ENCODE measurements at places on chromosomes 3 and 15.

DNA sequence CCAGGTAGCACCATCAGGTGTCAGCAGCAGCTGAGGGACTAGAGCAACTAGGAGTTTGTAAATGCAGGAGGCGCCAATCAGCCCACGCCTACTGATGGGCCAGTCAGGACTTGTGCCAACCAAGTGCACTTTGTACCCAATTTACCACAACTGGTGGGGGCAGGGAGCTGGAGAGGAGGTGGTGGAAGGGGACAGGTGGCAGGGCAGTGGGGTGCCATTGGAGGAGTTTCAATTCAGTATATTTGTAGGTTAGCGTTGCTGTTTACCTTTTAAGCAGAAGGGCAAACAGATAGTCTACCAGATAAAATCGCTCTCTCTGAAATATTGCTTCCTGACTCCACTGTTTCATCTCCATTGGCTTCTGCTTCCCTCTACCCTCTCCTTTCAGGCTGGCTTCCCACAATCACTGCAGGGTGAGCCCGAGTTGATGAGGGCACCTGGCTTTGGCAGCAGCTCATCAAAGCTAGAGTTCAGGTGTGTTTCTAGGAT, 75.7 kb downstream of the TRIM69 start:
- no peak for DNase-seq

DNA sequence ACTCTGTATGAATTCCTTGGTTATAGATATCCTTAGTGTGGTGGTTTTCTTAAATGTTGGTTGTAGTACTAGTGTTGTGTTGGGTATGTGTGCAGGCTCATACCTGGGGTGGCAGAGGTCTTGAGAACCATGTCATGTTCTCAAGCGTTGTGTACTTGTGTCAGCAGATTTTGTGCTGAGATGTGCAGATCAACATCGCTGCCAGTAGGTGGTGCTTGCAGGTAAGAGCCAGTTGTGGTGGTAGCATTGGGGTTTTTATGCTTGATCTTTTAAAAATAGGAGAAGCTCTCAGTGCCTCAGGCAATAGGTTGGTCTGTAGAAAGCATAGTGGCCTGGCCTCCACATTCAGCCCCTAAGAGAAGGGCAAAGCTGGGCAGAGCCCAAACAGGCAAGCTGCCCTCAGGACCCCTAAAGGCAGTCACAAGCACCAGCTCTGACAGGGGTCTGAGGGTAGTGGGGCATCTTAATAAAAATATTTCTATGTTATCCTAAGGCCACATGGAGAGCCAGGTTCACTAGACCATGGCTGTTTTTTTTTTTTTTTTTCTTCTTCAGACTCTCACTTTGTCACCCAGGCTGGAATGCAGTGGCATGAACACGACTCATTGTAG, 164.0 kb downstream of the IL20RB start:
- no peak for DNase-seq

DNA sequence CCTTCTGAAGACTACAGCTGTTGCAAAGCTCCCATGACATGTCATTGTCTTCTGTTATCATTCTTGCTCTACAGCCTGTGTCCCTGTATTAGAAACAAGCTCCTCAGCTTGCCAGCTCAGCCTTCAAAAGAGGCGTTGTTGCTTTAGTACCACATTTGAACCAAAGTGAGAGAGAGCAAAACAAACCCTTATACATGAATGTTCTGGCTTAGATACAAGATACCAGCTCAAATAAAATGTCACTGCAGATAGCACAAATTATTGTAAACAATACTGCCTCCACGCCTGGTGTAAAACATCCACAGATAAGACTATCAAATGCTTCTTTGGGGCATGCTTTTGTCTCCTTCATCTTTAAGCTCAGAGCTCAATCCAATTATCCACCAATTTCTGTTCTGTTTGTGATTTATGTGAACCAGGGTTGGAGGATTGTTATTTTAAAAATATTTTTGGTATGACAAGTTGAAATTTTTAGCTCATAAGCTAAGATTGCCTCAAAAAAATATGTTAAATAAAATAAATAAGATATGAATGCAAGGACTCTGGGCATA, 403.6 kb upstream of the CDIN1 start:
- DNase-seq: no peak

DNA sequence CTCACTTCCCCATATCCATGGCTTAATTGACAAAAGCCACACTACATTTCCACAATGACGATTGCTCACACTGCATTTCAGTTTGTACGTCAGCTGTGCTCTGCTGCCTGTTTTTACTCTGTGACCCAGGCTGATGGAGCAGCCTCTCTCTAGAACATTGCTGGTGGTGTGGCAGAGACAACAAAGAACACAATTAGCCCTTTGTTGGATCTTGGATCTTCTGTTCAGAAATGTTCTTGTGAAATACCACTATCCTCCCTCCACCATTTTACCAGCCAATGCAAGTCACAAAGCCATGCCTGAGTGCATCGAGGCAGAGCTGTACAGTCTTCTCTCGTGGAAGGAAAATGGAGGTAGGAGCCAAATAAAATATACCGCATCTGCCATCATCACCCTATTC, 56.9 kb upstream of the TBC1D5 start:
- no peak for DNase-seq

- DNase-seq: no peak
Measured at GRCh38 chr3:4741404-4742307, 237.6 kb upstream of the BHLHE40 start.

GRCh38 chr3:126986001-126986400, 3.1 kb downstream of the PLXNA1 start:
- no peak for DNase-seq

- DNase-seq: no peak
Measured at GRCh38 chr3:56759532-56759931, 42.2 kb downstream of the ARHGEF3 start.

DNA sequence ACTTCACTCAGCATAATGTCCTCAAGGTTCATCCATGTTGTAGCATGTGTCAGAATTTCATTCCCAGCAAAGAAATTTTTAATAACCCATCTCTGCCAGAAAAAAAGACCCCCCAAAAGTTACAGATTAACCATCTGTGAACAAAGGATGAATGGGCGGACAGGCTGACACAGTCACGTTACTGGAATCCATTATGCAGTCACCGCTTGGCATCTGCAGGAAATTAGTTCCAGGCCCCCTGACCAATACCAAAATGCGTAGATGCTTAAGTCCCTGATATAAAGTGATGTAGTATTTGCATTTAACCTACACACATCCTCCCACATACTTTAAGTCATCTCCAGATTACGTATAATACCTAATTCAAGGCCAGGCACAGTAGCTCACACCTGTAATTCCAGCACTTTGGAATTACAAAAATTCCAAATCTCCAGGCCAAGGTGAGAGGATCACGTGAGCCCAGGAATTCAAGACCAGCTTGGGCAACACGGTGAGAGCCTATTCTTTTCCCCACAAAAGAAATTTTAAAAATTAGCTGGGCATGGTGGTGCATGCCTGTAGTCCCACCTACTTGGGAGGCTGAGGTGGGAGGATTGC, 1.5 kb upstream of the SLC12A8 start:
- no peak for DNase-seq

- DNase-seq: no peak
Measured at GRCh38 chr3:154223519-154223918, 100.8 kb downstream of the DHX36 start.

- no peak for DNase-seq
Measured at GRCh38 chr3:105843994-105844393, 24.8 kb downstream of the CBLB start.

DNA sequence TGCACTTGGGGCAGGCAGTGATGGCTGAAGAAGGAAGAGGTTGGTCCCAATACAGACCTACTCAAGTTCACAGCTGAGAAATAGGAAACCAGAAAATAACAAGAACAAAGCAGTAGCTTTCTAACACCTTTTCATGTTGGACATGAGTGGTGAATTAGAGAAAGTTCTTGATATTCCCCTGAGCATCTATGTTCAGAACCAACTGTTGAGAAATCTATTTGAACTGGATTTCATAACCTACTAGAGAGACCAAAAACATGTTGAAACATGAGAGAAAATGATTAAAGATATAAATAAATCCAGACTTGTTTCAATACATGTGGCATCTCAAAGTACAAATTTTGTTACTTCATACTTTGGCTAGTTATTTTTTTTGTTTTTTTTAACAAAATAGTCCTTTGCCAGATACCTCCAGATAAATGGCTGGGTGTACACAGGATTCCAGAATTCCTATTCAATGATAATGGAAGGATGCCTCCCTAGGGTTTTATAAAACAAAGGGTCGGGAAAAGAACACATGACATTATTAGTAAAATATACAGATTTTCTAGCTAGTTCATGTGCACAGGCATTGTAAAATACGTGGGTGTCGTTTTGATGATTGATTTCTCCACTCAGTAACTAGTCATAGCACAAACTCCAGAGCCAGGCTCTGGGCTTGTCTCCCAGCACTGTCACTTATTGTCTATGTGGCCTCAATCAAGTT, 34.4 kb upstream of the TNFSF10 start:
- no peak for DNase-seq

GRCh38 chr15:89457086-89457485, 39.3 kb downstream of the RHCG start:
- DNase-seq: no peak

- no peak for DNase-seq
Measured at GRCh38 chr3:113485161-113485609, 29.8 kb downstream of the SPICE1 start.

- no peak for DNase-seq
Measured at GRCh38 chr3:58022490-58022889, 14.3 kb downstream of the FLNB start.

DNA sequence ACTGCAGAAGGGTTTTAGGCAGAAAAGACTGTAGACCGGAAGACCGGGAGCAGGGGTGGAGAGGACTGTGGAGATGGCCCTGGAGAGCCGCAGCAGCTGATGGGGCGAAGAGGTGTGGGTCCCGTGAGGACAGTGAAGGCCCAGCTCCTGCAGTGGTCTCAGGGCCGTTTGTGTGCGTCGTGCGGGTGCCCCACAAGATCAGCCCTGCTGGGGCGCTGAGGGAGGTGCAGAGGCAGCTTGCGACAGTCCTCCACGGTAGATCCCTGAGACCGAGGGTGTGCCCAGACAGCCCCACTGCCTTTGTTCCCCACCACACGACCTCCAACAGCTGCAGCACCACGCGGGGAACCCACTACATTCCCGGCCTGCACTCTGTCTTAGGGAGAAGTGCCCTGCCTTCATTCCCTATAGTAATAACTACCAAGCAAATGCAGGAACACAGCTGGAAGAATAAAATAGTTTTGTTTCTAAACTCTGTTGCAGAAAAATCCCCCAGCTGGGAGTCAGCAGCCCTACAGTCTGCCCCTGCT, 19.0 kb upstream of the CRABP1 start:
- DNase-seq: no peak

GRCh38 chr3:196339493-196340254, 1.5 kb upstream of the TM4SF19 start:
- DNase-seq: no peak

DNA sequence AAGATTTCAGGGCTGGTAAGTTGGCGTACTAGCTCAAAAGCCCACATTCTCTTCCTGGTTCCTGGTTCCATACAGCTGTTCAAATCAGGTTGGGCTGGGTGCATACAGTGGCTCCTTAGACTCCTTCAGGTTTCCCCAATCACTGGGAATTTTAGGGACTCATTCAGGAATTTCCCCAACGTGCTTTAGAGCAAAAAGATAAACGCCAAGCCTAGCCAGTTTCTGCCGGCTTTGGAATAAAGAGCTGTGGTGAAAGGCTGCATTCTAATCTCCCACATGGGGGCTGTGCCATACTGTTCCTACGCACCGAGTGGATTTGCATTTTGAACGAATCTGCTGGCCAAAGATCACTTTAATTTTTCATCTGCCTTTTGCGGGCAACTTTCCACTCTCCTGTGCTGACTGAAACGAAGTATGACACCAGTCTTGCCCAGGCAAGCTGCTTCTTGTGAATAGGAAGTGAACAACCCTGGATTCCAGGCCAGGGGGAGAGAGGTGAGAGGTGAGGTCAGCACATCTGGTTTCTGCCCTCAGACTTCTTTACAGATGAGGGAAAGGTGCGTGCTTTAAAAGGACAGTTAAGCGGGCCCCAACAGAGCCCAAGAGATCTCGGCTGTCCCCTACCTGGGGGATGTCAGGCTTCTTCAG, 184.2 kb upstream of the PDZRN3 start:
- DNase-seq: no peak

- no peak for DNase-seq
Measured at GRCh38 chr3:181178991-181179390, 189.5 kb upstream of the DNAJC19 start.

GRCh38 chr15:57421551-57421950, 45.2 kb downstream of the CGNL1 start:
- no peak for DNase-seq

DNA sequence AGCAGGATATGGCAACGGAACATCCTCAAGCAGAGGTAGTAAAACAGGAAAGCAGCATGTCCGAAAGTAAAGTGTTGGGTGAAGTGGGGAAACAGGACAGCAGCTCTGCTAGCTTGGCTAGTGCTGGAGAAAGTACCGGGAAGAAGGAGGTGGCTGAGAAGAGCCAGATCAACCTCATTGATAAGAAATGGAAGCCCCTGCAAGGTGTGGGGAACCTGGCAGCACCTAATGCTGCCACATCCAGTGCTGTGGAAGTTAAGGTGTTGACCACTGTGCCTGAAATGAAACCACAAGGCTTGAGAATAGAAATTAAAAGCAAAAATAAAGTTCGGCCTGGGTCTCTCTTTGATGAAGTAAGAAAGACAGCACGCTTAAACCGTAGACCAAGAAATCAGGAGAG, 14.3 kb upstream of the ZBTB47 start:
- DNase-seq: no peak

DNA sequence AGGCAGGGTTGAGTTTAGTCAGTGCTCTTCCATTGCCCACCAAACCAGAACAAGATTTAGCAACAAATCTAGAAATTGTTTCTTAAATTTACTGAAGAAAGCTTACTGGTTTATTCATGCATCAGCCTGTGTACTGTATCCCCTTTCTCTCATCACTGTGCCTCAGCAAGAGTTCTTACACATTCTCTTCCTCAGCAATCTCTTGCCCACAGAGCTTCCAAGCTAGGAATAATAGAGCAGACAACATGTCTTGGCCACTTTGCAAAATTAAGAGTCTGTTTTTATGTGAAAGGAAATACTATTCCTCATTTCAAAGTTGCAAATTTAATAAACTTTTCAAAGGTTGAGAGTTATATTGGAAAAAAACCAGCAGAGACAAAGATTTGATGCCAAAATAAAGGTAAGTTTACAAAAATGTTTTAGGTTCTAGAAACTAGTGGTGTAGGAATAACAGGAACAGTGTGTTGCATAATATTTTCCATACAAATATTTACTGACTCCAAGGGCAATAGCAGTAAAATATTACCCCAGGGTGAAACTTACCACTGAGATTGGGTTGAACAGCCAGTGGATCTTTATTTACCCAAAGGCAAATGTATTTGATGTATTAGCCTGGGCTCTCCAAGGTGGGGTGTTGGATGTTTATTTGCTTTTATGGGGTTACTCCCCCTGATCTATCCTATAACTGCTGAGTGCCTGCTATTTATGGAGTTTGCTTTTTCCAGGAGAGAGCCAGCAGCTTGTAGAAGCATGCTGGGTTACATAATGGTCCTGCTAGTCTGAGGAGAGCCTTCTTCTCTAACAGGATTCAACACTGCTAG, 276.7 kb downstream of the ADAMTSL3 start:
- DNase-seq: no peak

DNA sequence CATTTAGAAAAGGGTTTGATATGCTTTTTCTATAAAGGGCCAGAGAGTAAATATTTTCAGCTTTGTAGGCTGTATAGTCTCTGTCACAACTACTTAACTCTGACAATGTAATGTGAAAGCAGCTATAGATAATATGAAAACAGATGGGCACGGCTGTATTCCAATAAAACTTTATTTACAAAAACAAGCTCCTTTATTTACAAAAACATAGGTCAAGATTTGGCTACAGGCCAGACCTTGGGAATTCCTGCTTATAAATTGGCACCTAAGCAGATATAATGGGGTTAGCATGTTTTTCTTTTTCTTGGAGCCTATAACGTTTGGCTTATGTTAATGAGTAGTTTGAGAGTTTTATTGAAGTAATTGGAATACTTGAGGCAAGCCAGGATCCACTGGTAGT, 119.4 kb upstream of the CGNL1 start:
- no peak for DNase-seq

Data from cortex of kidney (tissue), 1 donor.